ENCODE measurements at places on chromosomes 3 and 15. TPM values are rescaled to one million over a fixed set of nuclear protein-coding genes. Genes with fewer than 3 reads are reported as not detected.
A peak's percentile ranks its signal among the peaks of the same experiment; 100 is the strongest.

- DNase-seq: peak; percentile 86
- H3K27ac ChIP-seq: no peak within 1 kb of the TSS
- H3K4me3 ChIP-seq: peak within 1 kb of the TSS; percentile 79
- no peaks in the 10 kb centered on the region for H3K36me3 ChIP-seq
- H3K4me1 ChIP-seq: no peaks in the 10 kb centered on the region
These were observed at the start of gene DOCK3 for GRCh38 chr3:50674349-50675178. Gene DOCK3 (plus strand): TSS chr3:50674927. CDS start chr3:50675264, 337 bp downstream.

- no peak overlapping the region for H3K27ac ChIP-seq
- H3K4me1 ChIP-seq: peaks cover 13% of the 10 kb centered on the region
- no peaks in the 10 kb centered on the region for H3K27me3 ChIP-seq
- DNase-seq: no peak
These were observed 48.1 kb downstream of the PTPN9 start for GRCh38 chr15:75531041-75531450.

- DNase-seq: no peak
- no peaks in the 10 kb centered on the region for H3K36me3 ChIP-seq
- H3K27ac ChIP-seq: no peak overlapping the region
- H3K4me3 ChIP-seq: no peak overlapping the region
- H3K4me1 ChIP-seq: no peaks in the 10 kb centered on the region
These were observed 618.0 kb downstream of the CADM2 start for GRCh38 chr3:85576697-85577200.

GRCh38 chr3:30311781-30312180 is 294.6 kb upstream of the TGFBR2 start:
- no peak for DNase-seq
- H3K36me3 ChIP-seq: no peaks in the 10 kb centered on the region
- no peaks in the 10 kb centered on the region for H3K4me1 ChIP-seq
- H3K27ac ChIP-seq: no peak overlapping the region

DNA sequence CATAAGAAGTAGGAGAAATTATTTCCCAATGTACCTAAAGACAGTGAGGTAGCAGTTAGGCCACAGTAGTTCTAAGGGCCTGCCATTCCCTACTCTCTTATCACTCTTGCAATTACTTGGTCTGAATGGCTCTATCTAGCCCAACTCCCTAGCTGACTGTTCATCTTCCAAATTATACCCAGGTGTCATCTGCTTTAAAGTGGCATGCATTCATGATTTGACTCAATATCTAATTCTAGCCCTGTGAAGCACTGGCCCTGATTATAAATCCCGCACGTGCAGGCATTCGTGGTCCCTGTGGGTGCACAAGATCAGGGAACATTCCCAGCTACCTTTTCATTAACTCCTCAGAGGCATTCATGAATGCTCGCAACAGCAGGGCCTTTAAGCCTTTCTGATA is 43.1 kb upstream of the ZNF774 start:
- no peak overlapping the region for H3K4me3 ChIP-seq
- H3K36me3 ChIP-seq: no peaks in the 10 kb centered on the region
- no peak for DNase-seq
- no peak overlapping the region for H3K27ac ChIP-seq

FAN1 gene
- total RNA-seq: 22.1 TPM

KCNMB2 gene
- 0.66 TPM for total RNA-seq

PODXL2 gene
- total RNA-seq: 2.5 TPM

ISLR gene
- total RNA-seq: 69.4 TPM

PLAAT1 gene
- total RNA-seq: 0.46 TPM

RTP3 gene
- total RNA-seq: not detected

All from spleen (tissue), 13 donors.